ENCODE measurements at places on chromosomes 5 and 9.

GRCh38 chr5:7274203-7274602 lies 121.7 kb upstream of the ADCY2 start:
- DNase-seq, result no peak

DNA sequence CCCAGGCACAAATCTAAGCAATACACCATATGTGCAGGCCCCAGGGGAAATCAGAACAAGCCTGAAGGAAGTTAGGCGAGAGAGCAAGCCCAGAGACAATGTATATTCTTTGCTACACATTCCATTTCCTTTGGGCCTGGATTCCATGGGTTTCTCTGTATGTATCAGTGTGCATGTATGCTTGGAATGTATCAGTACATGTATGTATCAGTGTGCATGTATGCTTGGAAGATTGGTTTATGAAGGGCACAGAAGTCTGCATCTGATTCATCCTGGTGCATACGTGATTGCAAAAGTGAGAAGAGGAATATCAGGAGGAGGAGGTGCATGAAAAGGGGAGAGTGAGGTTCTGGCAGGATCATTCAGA lies 232.6 kb upstream of the ANKRD55 start:
- no peak for DNase-seq

GRCh38 chr5:39671561-39671961 lies 246.8 kb upstream of the DAB2 start:
- no peak for DNase-seq

DNA sequence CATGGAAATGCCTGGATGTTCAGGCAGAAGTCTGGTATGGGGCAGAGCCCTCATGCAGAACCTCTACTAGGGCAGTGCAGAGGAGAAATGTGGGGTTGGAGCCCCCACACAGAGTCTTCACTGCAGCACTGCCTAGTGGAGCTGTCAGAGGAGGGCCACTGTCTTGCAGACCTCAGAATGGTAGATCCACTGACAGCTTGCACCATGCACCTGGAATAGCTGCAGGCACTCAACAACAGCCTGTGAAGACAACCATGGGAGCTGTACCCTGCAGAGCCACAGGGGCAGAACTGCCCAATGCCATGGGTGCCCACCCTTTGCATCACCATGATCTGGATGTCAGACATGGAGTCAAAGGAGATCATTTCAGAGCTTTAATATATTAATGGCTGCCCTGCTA lies 36.9 kb downstream of the TRIP13 start:
- DNase-seq, result no peak
